Retina (tissue), 1 donor: ENCODE measurements at places on chromosomes 4 and X.
A peak's percentile ranks its signal among the peaks of the same experiment; 100 is the strongest.

GRCh38 chr4:168572002-168572401 is 75.2 kb downstream of the PALLD start:
- no peak for DNase-seq

- DNase-seq, result no peak
Measured at GRCh38 chrX:12026481-12026880, 111.8 kb upstream of the FRMPD4 start.

GRCh38 chrX:11787564-11787963 is 29.5 kb downstream of the MSL3 start:
- DNase-seq, result peak; percentile 49

GRCh38 chrX:10519761-10520160 is 100.6 kb downstream of the MID1 start:
- no peak for DNase-seq

DNA sequence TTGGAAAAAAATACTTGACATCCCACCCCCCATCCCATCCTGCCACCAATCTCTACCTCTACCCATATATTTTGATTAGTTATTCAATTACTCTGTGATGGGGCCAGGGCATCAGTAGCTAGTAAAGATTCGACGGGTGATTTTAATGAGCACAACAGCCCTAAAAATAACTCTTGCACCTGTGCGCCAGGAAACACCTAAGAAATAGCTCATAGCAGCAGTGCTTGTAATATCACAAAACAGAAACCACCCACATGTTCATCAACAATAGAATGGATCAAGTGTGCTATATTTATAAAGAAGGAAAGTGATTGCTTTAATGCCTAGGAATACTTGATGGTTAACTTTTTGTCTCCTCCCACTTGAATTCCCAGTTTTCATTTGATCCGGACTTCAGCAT is 225.6 kb upstream of the LCORL start:
- no peak for DNase-seq

DNA sequence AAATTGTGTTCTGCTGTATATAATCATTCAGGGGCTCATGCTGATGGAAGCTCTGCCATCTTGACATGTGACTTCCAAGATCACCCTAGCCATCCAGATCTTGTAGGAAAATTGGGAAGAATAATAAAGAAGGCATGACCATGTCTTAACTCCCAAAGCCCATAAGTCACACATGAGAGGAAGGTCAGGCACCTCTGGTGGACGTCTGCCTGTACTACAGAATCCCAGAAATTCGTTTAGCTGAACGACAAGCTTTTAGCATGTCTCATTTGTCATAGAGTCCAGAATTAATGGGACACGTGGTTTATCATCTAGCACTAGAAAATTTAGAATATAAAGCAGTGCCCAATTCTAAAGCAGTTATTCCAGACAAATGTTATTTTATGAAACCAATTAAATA is 212.7 kb downstream of the CENPC start:
- DNase-seq, result no peak

GRCh38 chr4:140252141-140252741 is 98.3 kb upstream of the MAML3 start:
- DNase-seq, result no peak

DNA sequence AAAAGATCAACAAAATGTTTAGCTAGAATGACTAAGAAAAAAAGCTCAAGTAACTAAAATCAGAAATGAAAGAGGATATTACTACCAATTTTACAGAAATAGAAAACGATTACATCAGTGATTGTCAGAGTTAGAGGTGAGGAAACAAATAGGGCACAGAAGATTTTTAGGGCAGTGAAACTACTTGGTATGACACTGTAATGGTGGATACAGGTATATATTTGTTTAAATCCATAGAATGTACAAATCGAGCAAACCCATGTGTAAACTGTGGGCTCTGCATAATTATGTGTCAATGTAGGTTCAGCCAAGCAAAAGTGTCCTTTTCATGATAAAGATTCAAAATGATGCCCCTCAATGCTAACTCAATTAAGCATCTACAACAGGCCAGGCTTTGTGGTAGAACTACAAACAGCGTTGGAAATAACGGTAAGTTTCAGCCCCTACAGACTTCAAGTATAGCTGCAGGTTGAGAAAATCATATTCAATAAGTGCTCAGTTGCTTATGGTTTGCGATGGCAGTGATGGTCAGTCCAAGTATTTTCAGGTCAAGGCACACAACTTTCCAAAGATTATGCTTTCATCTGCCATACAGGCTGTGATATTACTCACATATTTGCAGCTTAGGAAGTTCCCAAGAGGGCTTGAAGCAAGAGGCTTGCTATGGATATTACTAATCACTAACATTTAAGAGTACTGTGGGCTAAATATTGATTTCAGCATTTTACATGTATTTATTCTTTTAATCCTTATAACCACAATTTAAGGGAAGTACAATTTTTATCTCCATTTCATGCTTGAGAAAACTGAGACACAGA is 158.6 kb downstream of the TET2 start:
- no peak for DNase-seq

GRCh38 chr4:183798301-183799253 is 106.5 kb upstream of the STOX2 start:
- peak; percentile 57 for DNase-seq

- DNase-seq, result peak; percentile 51
Measured at GRCh38 chrX:13938051-13938828, 91.5 kb downstream of the GEMIN8 start.

GRCh38 chr4:113758372-113758771 is 3.2 kb downstream of the CAMK2D start:
- DNase-seq, result no peak

GRCh38 chrX:9890681-9891091 is 76.5 kb upstream of the CLDN34 start:
- no peak for DNase-seq

DNA sequence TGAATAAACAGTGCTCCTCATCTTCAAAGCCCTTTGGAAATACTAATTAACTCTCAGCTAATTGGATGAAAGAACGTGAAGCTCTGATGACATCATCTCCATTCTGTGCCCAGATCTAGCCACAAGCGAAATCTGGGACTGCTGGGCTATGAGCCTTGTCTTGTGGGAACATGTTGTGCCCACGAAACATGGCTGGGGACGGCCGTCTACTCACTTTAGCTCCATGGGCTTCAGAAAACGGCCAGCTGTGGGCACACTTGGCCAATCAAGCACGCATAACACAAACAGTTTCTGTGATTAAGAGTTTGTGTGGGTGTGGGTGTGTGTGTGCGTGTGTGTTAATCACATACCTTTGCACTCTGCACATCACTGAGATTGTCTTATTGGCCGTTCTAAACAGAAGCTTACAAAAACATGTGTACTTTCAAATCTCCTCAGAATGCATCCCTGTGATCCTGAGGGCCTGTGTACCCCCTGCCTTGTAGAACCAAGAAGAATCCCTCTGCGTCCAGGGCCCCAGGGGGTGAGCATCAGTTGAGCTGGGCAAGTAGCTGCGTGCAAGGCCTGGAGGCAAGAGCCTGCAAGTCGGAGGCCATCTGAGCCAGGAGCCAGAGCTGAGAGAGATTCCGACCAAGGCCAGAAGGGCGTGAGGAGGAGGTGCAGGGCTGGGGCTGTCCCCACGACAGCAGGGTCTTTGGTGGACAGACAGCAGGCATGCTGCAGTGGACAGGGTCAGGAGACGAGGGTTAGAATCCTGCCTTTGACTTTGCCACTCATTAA is 18.7 kb upstream of the ZNF185 start:
- DNase-seq, result no peak

- no peak for DNase-seq
Measured at GRCh38 chrX:17435476-17435875, 60.5 kb downstream of the NHS start.

GRCh38 chr4:158020734-158021346 is 152.0 kb downstream of the GASK1B start:
- DNase-seq, result no peak

DNA sequence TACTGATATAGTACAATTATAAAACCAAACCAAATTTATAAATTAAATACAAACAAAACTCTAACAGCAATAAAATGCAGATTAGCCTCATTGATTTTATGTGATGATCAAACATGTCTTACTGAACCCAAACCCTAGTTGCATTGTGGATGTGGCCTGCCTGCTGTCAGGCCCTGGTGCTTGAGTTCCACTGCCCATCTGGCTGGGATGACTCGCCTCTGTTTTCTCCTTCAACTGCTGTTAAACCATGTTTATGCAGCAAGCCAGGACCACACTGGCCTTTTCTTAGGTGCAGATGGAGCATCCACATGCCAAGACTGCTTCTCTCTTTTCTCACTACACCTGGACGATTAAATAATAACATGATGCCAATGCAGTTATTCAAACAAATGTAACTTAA is 22.6 kb downstream of the NAP1L5 start:
- no peak for DNase-seq

DNA sequence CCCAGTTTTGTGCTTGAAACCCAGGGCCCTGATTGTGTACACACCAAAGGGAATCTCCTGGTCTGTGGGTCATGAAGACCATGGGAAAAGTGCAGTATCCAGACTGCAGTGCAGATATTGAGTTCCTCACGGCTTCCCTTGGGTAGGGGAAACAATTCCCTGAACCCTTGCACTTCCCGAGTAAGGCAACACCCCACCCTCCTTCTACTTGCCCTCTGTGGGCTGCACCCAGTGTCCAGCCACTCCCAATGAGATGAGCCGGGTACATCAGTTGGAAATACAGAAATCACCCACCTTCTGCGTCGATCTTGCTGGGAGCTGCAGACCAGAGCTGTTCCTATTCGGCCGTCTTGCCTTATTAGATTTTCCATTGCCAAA is 134.2 kb downstream of the FNIP2 start:
- DNase-seq, result no peak

DNA sequence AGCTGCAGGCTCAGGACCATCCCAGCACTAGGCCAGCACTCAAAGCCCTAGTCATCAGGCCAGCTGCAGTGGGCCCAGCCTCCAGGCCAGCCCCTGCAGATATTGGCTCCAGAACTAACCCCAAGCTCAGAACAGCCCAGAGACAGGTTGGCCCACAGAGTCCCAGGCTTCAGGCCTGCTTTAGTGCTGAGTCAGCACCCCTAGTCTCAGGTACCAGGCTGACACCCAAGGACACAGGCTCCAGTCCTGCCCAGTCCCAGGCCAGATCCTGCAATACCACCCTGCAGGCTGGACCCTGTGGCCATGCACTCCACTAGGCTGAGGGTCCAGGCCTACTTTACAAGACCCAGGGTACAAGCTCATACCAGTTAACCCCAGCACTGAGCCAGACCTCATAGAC is 234.4 kb upstream of the GPRIN3 start:
- no peak for DNase-seq

- no peak for DNase-seq
Measured at GRCh38 chrX:146278381-146278780, 460.8 kb downstream of the SLITRK2 start.

- peak; percentile 69 for DNase-seq
Measured at GRCh38 chrX:152904151-152905080, 6.5 kb downstream of the ZNF185 start.

GRCh38 chr4:132101526-132101925 is 1047.6 kb upstream of the PCDH10 start:
- DNase-seq, result no peak

DNA sequence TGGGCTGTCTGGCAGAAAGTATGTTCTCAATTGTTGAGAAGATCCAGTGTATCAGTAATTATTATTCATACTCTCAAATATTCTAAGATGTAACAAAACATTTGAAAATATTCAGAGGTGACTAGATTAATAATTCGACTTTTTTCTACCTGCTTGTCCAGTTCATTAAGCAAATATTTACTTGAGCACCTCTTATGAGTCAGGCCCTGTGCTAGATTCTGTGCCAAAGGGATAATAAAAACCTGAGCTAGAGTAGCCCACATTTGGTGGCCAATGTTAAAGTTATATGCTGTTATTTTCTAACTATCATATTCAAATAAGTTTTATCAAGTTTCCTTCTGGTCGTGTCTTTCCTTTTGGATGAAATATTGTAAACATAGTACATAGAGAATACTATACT is 58.5 kb downstream of the ARHGAP10 start:
- no peak for DNase-seq

DNA sequence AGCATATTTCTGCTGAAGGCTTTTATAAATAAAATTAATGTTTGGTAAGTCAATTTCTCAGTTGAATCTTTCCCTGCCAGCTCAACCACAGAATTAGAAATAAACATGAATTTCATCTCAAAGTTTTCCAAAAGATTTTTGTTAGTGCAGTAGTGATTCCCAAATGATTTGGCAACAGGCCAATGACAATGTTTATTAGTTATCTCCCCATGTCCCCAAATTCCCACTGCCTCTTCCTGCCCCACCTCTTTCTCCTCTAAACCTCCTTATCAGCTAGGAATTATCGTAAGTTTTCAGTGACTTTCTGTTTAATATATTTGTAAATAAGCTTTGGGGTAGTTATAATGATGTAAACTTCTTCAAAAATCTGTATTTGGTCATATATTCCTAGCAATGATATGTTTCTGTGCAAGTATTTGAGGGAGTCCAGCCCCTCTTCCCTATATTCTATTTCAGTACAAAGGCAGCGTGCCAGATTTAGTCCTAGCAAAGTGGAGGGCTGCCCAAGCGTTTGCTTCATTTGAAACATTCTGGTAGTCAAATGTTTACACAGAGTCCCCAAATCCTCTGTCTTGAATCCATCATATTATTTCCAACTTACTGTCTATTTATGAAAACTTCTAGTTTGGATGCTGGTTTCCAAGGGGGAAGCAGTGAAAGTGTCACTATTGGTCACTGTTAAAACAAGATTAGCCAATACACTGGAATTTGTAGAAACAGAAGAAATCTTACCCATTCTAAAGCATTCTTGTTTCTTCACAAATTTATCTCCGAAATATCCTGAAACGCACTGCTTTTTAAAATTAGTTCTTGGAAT is 33.7 kb upstream of the ANKRD50 start:
- no peak for DNase-seq

DNA sequence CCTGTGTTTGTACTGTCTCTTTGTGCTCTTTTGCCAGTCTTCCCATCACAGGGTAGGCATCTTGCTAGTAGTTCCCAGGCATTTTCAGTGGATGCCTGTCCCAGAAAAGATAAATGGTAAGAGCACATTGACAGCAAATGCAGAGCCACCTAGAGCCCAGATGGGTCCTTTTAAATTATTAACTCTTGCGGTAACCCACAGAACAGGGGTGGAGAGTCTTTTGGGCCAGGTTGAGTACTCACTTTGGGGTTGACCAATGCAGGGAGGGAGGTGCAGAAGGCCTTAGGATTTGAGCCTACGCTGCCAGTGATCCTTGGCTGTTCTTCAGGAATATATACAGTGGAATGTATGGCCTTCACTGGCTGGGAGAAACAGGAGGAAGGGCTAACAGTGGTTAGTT is 173.8 kb downstream of the MSN start:
- no peak for DNase-seq

GRCh38 chrX:24426340-24426913 is 38.7 kb upstream of the PDK3 start:
- no peak for DNase-seq

GRCh38 chr4:83272900-83273299 is 11.7 kb downstream of the COQ2 start:
- DNase-seq, result no peak

DNA sequence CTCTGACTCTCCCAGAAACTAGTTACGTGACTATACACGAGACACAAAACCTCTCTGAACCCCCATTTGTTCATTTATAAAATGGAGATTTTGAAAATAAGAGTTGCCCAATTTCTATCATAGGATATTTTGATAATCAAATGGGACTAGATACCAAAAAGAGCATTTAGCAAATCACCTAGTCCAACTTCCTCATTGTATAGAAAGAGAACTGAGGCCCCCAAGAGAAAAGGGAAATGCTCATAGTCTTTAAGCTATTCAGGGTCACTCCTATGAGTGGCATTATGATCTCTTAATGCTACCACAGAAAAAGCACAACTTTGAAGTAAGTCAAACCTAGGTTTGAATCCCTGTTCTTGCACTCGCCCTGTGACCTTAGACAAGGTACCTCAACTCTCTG is 62.7 kb downstream of the BMP15 start:
- no peak for DNase-seq

GRCh38 chrX:7462110-7462509 is 314.2 kb upstream of the PUDP start:
- no peak for DNase-seq
